Activated naive CD4-positive, alpha-beta T cell treated with Interleukin-2 at 50 U/mL for 16 hours (primary cell): ENCODE measurements at places on chromosomes 5 and 9.

DNA sequence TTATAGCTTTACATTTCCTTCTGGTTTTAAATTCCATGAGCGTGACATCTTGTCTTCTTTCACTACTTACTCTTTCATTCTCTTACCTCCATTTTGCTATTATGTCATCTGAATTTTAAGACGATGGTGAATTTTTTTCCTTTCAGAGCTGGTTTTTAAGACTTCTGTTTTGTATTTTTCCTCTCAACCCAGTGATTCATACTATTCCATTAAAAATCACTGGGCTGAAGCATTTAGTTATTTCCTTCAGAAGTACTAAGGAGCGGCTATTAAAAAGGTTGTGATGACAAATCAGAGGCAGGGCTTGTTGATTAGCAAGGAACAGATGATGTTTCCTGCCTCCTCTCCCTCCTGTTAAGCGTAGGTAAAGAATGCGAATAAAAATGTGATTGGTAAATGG, 16.5 kb downstream of the AGXT2 start:
- DNase-seq, result no peak

DNA sequence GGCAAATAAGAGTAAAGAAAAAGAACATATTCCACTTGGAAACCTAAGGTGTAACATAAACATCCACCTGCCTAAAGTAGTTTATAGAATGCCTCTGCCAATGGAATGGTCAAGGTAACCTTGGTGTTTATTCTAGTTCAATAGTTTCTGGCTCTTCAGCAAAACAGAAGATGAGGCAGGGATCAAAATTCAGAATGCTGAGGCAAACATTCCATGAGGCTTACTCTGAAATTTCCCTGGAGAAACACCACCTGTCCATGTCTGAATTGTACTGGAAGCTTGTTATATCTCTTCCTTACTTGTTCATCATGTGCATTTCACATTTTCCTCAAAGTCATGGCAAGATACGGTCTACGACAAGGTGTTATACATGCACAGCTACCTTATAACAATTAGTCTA, 1862.4 kb upstream of the ACO1 start:
- DNase-seq, result no peak

- no peak for DNase-seq
Observed at GRCh38 chr9:91857291-91858212, 92.5 kb downstream of the ROR2 start.

DNA sequence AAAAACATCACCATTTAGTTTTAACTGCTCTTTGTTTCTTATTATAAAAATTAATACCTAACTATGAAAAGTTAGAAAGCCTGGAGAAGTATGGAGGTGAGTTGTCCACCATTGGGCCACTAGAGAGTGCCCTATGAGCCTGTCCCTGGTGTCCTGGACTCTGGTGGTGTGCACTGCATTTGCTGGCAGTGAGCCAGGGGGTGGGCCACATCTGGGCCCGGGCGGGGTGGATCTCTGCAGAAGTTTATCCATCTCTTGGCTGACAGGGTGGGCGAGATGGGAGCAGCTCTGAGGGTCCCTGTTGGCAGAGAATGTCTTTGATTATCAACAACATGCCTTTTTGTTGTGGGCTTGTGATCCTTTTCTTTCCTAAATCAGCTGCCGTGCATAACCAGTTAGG, 8.2 kb downstream of the TENT4A start:
- no peak for DNase-seq

DNA sequence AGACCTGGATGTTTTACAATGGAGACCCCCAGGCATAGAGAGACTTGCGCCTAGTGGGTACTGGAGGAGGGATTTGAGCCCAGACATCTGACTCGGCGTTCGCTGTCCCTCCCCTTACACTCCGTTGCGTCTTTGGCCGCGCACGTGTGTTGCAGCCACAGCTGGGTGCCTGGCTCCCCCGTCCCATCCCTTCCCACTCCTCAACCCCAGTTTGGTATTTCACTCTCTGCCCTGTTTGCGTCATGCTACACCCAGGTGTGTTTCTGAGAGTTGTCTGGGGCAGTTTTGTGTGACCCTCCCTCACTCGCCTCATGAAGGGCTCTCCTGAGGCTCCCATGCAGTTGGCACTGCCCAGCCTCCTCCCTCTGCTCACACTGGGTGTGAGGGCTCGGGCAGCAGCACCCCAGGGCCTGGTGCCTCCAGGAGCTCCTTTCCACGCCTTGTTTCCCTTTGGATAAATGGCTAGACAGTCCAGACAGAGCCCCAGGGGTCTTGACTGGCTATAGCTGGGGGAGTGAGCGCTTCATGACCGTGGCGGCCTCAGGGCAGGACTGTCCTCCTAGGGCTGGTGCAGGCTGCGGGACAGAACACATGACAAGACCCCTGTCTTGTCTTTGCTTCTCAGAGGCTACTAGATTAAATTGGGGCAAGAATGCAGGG, 13.6 kb downstream of the TCF7 start:
- DNase-seq, result no peak

- DNase-seq, result no peak
Observed at GRCh38 chr5:158868546-158868945, 231.2 kb downstream of the EBF1 start.

- DNase-seq, result no peak
Observed at GRCh38 chr5:94086194-94086593, 344.8 kb upstream of the POU5F2 start.

- no peak for DNase-seq
Observed at GRCh38 chr5:119019949-119020348, 31.6 kb upstream of the DTWD2 start.

GRCh38 chr5:16866795-16867576, 69.1 kb downstream of the MYO10 start:
- no peak for DNase-seq
